ENCODE measurements at places on chromosomes 16 and 17.

DNA sequence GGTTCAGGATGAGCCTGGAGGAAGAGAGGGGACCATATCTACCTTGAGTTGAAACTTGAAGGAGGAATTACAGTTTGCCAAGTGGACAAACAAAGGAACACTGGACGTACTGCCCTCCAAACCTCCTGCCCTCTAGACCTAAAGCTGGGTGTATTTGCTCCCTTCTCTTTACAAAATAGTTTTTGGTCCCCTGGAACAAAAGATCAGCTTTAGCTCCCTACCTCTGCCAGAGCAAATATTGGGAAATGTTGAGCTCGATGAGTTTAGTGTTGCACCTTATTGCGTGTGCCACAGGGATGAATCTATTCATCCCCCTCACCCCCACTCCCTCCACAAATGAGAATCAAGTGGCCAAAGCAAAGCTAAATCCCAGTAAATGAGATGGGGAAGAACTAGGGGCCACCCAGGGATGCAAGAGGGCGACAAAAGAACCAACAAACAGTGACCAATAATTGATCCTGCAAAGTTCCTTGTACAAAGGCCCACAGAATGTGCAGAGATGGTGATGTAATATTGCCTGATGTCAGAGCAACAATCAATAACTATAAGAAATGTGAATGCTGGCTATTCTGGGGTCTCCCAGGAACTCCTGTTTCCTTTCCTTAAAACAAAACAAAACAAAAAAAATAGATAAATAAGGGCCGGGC is 17.2 kb upstream of the TAT start:
- DNase-seq, result no peak

GRCh38 chr16:66262253-66263167 is 104.0 kb upstream of the CDH5 start:
- DNase-seq, result no peak

DNA sequence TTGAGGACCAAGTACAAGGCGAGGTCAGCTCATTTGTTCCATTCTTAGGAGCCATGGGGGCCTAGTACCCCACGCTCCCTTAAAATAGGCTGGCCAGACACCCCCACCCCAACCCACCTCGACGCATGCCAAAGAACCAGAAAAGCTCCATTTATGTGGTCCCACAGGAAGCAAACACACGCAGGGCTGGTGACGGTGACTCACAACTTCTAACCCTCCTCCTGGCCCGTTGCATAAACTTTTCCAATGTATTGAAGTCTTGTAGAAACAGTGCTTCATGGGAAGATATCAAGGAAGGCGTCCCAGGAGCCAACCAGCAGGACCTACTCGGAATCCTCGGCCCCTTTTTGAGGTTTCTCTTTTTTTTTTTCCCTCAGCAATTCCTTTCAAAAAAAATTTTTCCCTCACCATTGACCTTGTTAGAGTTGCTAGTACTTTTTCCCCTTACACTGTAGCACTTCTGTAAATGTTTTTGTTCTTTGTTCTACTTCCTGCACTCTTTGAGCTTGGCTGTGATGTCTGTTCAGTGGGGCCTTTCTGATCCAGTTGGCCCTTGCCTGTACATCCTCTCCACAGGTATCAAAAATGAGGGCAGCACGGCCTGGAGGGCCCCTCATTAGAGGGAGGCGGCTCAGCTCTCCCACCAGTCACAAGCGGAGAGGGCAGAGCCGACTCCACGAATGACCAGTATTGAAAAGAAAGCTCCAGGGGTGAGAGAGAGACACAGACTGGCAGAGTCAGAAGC is 208.3 kb downstream of the RGS9 start:
- no peak for DNase-seq

DNA sequence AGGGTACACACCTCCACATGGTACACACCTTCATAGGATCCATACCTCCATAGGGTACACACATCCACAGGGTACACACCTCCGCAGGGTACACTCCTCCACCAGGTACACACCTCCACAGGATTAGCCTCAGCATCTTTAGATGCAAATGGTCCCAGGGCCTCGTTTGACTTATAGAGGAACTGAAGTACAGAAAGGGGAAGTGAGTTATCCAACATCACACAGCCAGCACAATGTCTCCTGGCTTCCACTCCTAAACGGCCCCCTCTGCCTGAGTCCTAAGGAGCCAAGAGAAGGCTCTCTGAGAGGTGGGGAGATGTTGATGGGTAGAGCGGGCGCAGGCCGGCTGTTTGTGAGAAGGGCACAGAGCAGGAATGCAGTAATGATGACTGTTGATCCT is 12.0 kb downstream of the FOXN1 start:
- DNase-seq, result no peak

DNA sequence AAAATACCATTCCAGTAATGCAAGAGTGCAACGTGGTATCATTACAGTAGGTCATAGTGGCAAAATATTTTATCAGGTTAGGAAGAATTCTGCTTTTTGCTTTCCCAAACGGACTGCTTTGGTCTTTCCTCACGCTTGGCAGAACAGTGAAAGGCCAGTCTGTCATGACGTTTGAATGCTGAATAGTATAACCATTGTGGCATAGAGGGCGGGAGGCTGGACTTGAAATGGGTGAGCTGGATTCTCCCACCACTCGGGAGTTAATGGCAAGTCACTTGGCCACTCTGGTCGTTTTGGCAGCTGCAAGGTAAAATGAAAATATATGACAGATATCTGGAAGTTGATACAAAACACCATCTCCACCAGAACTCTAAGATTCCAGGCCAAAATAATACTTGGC is 391.2 kb downstream of the MAF start:
- no peak for DNase-seq

GRCh38 chr17:17781591-17782496 is 54.9 kb downstream of the SREBF1 start:
- DNase-seq, result no peak

GRCh38 chr17:80751070-80751945 is 206.7 kb downstream of the RPTOR start:
- DNase-seq, result no peak

- DNase-seq, result no peak
These were observed 5.7 kb downstream of the CACNG1 start for GRCh38 chr17:67050066-67050465.

DNA sequence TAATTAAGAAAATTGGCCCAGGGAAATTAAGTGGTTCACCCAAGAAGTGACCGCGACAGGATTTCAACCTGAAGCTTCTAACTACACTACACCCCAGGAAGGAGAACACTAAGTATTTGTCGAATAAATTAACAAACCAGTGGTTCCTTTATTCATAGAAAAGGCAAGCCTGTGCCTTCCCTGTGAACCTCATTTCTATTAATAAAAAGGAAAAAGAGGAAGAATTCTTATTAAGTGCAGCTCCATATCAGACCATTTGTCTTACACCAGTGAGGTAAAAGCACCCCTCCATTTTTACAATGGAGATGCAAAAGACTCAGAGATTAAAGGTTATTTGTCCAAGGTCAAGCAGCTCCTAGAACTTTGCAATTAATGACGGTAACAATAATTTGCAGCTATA is 1.7 kb downstream of the COPS3 start:
- no peak for DNase-seq

GRCh38 chr16:88783391-88784073 is 1.5 kb downstream of the PIEZO1 start:
- no peak for DNase-seq

DNA sequence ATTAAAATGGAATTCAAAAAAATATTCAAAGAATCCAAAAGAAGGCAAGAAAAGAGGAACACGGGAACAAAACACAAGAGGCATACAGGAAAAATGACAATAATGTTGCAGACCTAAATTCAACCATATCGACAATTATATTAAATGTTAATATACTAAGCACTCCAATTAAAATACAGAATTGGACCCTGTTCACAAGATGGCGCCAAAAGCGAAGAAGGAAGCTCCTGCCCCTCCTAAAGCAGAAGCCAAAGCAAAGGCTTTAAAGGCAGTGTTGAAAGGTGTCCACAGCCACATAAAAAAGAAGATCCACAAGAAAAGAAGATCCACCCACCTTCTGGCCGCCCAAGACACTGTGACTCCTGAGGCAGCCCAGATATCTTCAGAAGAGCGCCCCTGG is 6.3 kb upstream of the XAF1 start:
- no peak for DNase-seq

DNA sequence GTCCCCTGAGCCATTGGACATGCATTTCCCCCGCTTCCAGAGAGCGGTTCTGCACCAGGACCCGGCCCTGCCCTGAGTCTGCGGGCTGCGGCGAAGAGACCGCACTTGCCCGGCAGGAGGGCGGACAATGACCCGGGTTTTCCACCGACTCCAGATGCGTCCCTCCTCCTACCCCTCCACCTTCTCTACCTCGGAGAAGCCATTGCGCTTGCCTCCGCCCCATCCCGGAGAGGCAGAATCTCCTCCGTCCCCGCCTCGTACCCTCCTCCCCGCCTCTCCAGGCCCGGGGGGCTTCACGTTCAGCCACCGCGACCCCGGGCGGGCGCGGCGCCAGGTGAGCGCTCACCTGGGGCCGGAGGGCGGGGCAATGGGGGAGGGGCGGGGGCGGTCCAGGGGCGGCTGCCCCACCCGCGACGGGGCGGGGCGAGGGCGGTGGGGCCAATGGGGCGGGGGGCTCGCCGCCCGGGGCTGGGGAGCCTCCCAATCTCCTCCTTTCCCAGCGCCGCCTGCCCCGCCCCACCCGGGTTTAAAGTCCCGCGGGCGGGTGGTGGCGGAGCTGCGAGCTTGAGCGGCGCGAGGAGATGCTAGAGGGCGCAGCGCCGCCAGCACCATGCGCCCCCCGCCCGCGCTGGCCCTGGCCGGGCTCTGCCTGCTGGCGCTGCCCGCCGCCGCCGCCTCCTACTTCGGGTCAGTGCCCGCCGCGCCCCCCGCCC is at the start of gene WNT9B:
Gene WNT9B (plus strand): TSS at position 555 of the 713 bp plus-strand sequence. CDS start 56 bp downstream, at position 611.
- DNase-seq, result peak; percentile 41

DNA sequence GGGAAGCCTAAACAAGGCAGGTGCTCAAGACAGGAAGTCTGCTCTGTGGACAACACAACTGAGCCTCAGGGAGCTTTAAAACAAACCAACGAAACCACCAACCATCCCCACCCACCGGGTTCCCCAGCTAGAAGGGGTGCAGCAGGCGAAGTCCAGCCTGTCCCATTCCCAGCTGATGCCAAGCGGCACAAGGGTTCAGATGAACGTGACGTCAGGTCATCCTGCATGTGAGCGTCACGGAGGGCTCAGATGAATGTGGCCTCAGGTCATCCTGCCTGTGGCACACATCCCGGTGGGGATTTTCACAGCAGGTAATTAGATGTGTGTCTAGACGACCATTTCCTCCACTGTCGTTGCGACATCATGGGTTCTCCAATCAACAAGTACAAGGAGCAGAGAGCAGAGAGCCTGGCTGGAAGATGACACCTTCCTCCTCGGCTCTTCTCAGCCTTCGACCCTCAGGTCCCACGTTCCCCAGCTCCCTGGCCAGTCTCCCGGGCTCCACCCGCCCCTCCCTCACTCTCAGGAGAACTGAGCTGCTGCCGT is 246.5 kb downstream of the FOXL1 start:
- no peak for DNase-seq

- DNase-seq, result no peak
These were observed 1.3 kb upstream of the LRRC37A3 start for GRCh38 chr17:64920419-64921172.

DNA sequence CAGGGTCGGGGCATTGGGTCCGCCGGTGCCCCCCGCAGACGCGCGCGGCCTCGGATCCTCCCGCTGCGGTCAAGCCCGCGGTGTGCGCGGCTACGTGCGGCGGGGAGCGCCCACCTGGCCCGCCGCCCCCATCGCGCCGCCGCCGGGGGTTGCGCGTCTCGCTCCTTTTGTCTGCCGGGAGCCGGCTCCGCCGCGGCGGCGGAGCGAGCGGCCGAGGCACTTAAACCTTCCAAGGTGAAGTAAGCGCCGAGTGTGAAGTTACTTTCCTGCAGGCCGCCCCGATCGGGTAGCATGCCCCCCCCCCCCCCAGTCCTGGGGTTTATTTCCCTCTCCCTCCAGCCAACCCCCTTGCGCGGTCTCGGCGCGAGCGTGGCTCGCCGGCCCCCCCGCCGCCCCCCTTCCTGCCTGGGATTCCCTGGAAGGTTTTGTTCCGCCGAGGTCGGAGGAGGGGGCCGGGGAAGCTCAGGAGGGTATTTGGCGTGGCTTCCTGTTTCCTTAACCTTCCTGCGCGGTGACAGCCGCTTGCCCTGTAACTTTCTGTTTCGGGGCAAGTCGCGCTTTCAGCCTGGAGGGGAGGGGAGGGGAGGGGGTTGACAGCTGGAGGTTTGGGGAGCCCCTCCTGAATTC is 56.6 kb upstream of the GSE1 start:
- DNase-seq, result no peak

DNA sequence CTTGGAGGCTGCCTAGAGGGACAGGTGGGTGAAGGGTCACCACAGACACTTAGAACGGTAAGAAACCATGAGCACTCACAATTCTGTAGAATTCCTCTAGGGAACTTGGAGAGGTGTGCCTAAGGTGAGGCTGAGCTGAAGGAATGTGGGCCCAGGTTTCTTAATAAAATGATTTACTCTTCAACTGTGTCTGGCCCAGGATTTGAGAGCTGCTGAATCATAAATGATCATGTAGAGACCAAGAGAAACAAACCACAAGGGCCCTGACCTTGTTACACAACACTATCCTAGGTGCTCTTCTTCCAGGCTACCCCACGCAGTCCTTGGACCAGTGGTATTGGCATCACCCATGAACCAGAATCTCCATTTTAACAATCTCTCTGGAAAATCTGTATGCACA is 27.7 kb downstream of the ZNF18 start:
- no peak for DNase-seq

Data from NCI-H526 treated with DMSO at 0.1 percent for 48 hours (cell line).